ENCODE measurements at places on chromosomes 12 and 14.

- no peak for DNase-seq
These were observed 541 bp downstream of the GOLT1B start for GRCh38 chr12:21502164-21502496.

DNA sequence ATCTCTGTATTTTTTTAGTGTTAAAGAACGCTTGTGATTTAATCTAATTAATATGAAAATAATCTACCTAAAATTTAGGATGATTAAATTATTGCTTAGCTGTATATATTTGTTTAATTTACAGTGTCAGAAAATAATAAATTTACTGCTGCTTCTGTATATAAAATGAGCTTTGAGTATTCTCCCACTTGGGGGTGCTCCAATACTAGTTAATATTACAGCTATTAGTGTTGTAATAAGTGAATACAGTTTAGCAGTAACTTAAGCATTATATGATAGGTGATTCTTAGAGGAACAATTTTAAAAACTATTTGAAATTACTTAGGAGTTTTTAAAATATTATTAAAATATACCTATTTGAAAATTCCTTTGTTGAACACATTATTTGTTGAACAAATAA, 62.2 kb downstream of the PAPOLA start:
- no peak for DNase-seq

- DNase-seq, result no peak
These were observed 469.8 kb upstream of the FLRT2 start for GRCh38 chr14:85060121-85060520.

DNA sequence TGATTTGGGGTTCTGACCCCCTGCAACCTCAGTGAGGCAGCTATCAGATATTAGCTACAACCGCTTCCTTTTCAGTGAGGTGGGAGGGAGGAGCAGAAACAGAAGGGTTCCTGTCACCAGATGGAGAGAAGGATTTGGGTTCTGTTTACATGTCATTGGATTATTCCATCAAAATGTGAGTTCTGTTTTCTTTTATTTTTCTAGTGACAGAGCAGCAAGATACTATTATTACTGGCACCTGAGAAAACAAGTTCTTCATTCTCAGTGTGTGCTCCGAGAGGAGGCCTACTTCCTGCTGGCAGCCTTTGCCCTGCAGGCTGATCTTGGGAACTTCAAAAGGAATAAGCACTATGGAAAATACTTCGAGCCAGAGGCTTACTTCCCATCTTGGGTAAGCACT, 52.8 kb downstream of the FRMD6 start:
- DNase-seq, result no peak

DNA sequence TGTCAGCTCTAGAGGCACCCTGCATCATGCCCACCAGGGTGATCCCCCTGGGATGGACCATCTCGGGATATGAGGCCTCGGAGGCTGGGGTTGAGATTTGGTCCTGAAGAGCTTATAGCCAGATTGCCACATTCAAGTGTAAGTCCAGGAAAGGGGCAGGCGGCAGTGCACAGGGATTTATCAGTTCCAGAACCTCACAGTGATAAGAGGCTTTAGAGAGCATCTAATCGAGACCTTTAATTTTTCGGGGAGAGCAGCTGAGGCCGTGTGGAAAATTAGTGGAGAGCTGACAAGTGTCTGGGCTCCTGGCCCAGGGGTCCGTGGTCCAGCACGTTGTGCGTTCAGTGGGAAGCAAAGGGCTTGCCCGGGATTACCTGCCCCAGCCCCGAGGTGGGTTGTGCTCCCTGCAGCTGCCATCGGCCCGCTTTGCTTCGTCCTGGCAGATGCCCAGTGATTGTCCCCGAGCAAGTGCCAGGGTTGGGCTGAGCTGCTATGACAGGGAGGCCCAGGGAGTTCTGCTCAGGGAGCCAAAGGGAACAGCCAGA, 52.1 kb downstream of the C14orf132 start:
- no peak for DNase-seq

- DNase-seq, result no peak
These were observed 352.0 kb downstream of the BCAT1 start for GRCh38 chr12:24596768-24597388.
